ENCODE measurements at places on chromosomes 3 and 15.

GRCh38 chr3:71172189-71172588 lies 411.3 kb downstream of the FOXP1 start:
- no peak for DNase-seq

DNA sequence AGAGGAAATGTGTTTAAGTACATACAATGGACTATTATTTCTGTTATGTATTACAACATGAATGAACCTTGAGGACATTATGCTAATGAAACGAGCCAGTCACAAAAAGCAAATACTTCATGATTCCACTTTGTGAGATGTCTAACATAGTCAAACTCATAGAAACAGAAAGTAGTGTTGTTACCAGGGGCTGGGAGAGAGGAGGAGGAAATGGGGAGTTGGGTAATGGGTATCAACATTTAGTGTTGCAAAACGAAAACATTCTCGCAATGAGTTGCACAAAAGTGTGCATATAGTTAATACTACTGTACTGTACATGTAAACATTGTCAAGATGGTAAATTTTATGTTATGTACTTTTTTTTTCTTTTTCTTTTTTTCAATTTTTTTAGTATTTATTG lies 194.3 kb downstream of the IL5RA start:
- no peak for DNase-seq

DNA sequence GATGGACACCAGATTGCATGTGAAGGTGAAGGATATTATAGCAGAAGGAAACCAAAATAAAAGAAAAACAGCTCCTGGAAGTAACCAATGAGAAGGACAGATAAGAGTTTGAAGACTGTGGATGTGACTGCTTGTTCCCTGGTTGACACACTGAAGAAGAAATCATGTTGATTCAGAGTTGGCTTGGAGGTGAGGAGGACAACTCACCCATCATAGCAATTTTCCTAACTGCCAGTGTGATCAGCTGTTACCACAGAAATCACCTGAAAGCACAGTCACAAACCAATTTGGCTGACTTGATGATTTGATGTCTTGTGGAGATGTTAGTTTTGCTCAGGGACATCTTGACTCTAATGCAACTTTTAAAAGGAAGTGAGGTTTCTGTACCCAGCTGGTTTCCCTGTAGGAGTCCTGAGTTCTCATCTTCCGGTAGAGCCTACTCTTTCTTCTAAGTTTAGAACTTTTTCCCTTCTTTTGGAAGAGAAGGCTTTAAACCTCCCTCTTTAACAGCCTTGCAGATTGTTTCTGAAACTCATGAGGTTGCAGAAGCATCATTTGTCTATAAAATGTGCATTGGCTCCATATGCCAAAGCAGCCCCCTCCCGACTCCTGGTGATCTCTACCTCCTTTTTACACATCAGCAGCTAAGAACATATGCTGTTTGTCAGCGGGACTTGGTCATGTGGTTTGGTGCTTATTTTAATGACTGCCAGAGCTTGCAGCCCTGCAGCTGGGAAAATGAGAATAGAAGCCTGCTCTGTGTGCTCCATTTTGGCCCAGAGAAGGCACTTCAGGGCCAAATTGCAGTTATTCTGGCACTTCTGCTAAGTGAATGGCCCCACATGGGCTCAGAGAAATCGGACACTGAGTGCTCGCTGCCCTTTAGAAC lies 10.3 kb downstream of the ATG7 start:
- no peak for DNase-seq

- peak; percentile 85 for DNase-seq
These were observed 6.0 kb downstream of the TM4SF4 start for GRCh38 chr3:149480326-149481017.

DNA sequence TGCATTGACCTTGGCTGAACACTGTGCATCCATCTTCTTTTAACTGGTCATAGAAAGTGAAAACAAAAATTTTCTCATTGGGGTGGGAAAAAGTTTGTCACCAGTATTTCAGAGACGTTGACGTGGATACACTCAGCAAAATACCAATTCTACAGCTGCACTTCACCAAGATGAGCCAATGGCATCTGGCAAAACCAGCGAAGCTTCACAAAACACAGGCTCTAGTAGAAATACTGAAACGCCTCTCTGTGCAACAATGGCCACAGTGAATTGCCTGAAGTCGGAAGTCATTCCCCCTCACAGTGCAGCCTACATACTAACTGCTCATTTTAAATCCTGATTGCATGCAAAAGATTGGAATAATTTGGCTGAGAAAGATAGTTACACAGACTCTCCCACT lies 17.0 kb downstream of the PCYT1A start:
- DNase-seq, result no peak

GRCh38 chr3:195040094-195040493 lies 230.9 kb downstream of the XXYLT1 start:
- DNase-seq, result no peak

- DNase-seq, result no peak
These were observed 24.7 kb upstream of the DUSP7 start for GRCh38 chr3:52080830-52081719.

GRCh38 chr15:68059630-68060029 lies 5.5 kb downstream of the PIAS1 start:
- no peak for DNase-seq

DNA sequence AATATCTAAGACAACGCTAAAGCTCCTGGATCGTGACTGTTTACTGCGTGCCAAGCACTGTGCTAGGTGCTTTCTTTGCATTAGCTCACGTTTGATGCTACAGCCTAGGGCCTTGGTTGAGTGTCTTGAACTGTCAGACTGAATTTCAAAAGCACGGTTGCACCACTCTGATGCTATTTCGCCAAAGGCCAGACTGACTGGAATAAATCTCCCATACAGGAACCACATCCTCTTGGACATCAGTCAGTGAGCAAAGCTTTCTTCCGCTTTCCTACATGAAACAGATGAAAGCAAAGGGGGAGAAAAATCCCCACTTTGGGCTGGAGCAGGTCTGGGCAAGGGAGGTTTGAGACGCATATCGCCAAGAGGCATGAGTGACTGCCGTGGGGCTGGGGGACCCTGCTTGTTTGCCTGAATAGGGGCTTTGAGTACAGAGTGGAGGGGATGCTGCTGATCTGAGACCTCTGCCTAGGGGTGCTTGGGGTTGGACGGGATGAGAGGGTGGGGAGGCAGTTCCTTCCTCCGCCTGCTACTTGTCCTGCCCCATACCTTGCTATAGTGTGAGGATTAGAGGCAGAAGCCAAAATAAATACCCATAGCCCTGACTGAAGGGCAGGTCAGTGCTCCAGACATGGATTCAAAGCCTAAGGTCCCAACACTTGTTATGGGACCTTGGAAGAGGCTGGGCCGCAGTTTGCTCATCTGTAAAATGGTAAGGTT lies 5.3 kb downstream of the FGD5 start:
- DNase-seq, result no peak

GRCh38 chr3:133492159-133492741 lies 81.2 kb upstream of the CDV3 start:
- no peak for DNase-seq

- DNase-seq, result peak; percentile 40
These were observed 6.8 kb upstream of the MFSD1 start for GRCh38 chr3:158794936-158795518.

DNA sequence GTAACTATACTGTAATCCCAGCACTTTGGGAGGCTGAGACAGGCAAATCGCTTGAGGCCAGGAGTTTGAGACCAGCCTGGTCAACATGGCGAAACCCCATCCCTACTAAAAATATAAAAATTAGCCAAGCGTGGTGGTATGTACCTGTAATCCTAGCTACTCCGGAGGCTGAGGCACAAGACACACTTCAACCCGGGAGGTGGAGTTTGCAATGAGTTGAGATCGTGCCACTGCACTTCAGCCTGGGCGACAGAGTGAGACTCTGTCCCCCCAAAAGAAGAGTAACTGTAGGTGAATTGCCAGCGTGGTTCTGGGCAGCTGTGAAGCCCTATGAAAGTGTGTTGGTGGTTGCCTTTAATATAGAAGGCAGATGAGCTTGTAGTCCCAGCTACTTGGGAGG lies 95.9 kb downstream of the SLCO3A1 start:
- no peak for DNase-seq

- no peak for DNase-seq
These were observed 5.0 kb upstream of the PRRT3 start for GRCh38 chr3:9957214-9957613.

GRCh38 chr3:134328147-134328591 lies 46.1 kb downstream of the AMOTL2 start:
- DNase-seq, result peak; percentile 91

- no peak for DNase-seq
These were observed 16.8 kb downstream of the LPP start for GRCh38 chr3:188170461-188171459.

DNA sequence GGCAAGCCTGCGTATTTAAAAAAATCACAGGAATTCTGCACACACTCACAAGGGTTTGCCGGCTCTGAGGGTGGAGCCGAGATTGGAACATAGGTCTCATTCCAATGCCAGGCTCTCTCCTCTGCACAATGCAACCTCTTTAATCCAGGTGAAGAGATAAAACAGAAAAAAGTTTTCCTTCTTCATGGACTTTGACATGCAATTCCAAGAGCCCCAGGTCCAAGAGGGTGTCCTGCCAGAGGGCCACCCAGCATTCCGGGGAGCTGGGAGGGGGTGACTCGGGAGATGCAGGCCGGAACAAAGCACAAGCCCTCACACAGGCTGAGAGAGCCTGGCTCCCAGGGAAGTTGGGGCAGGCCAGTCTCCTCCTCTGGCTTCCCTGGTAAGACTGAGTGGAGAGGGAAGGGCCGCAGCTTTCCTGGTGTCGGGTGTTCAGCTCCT lies 6.7 kb upstream of the SLC12A8 start:
- DNase-seq, result no peak

- no peak for DNase-seq
These were observed 107.0 kb downstream of the EEFSEC start for GRCh38 chr3:128260275-128260674.

DNA sequence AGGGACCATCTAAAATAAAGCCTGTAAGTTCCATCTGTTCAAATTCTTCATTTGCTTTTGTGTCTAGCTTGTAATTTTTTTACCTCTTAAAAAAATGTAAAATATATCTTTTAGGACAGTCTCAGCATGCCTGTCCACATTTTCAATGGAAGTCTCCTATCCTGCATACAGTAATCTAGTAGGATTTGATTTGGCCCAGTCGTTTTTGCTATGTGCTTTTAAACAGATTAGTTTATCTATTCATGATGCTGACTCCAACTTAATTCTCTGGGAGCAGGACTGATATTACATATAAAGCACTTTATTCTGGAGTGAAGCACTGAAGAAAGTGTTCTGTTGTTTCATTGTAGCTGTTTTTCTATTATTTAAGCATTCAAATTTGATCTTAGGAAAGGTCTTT lies 38.9 kb upstream of the CFAP20DC start:
- DNase-seq, result no peak

GRCh38 chr15:96102631-96103030 lies 227.9 kb upstream of the NR2F2 start:
- no peak for DNase-seq
